ENCODE measurements at places on chromosomes 11 and 22. TPM values are rescaled to one million over a fixed set of nuclear protein-coding genes. Genes with fewer than 3 reads are reported as not detected.
A peak's percentile ranks its signal among the peaks of the same experiment; 100 is the strongest.

ACR gene
- total RNA-seq = not detected

DNA sequence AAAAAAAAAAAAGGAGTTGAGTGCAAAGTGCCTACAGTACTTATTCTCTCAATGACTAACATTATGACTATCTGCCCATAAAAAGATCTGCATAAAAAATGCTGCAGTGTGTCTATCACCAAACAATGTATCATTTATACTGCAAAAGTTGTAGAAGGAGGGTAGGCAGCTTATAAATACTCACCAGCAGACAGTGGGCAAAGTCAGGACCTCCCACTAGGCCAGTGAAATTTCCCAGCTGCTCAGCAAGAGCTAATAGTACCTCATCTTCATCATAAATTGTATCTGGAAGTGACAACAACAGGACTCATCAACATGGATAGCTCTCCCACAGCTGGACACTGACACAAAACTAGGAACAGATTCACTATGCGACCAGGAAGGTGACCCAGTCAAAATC is 1.6 kb downstream of the PPP2R1B start:
- DNase-seq = no peak

- no peak for DNase-seq
Measured at GRCh38 chr22:29359469-29359868, 28.9 kb downstream of the AP1B1 start.

MAPK8IP2 gene
- total RNA-seq = 0.39 TPM

- DNase-seq = no peak
Measured at GRCh38 chr22:49553076-49553475, 274.6 kb downstream of the BRD1 start.

- DNase-seq = no peak
Measured at GRCh38 chr11:67561971-67562619, 21.5 kb upstream of the GSTP1 start.

GRCh38 chr11:15918212-15918611 is 438.1 kb downstream of the SOX6 start:
- DNase-seq = no peak

DNA sequence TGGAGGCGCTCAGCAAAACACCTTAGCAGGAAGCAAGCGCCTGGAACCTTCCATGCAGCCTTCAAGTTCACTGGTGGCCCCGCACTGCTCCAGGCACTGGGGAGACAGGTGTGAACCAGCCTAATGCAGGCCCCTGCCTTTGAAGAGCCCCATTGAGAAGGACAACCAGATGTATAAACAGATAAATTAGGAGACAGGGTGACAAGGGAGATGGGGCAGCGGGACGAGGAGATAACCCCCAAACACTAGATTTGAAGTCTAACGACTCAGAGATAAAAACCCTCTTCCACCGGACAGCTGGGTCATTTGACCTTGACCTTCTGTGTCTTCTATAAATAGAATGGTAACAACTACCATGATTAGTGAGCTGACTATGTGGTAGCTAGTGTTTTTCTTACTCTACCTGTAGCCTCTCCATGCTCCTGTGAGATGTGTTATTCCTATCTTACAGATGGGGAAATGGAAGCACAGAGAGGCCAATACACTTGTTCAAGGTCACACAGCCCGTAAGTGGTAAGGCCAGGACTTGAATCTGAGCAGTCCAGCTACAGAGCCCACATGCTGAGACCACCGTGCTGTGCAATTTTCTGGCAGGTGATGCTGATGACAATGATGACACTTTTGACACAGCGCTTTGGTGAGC is 2.0 kb upstream of the PDGFB start:
- DNase-seq = no peak

GRCh38 chr22:48500471-48501230 is 1327.0 kb downstream of the BRD1 start:
- no peak for DNase-seq

DNA sequence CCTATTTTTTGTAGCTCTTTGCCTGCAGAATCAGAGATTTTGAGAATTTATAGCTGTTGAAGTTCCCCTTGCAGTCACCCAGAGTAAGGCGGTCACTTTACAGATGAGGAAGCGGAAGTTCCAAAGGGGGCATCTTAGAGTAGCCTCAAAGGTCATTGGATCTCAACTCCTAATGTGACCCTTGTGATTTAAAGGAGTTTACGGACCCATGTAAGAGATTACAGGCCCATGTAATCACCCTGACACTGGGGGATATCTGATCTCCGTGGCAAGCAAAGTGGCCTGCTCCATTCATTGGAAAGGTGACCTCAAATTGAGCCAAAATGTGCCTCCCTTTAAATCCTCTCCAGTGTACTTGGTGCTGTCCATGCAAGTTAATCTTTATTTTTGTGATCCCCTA is 15.7 kb downstream of the P2RX3 start:
- no peak for DNase-seq

C11orf24 gene
- 88.6 TPM for total RNA-seq

BIK gene
- total RNA-seq = 1.3 TPM

P2RX6 gene
- 0.49 TPM for total RNA-seq

MPZL3 gene
- total RNA-seq = 4.2 TPM

DNA sequence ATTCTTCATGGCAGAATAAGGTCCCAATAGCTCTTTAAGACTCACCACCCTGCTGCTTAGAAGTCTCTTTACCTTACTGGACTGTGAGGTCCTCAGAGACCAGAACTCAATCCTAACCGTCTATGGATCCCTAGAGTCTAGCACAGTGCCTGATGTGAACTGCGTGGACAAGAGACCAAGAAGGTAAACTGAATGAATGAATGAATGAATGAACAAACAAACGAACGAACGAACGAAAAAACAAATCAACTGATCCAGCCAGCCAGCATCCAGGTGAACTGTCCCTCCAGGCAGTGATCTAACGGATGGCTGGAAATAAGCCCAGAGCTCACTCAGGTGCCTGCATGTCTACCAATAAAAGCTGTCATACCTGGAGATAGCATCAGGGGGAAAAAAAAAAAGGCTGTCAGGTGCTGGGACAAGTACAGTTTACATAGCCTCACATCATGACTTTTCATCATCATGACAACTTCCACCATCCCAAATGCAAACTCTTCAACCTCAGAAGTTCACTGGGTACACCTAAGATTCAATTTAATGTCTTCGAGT is 59.8 kb downstream of the PACSIN2 start:
- DNase-seq = no peak

- DNase-seq = no peak
Measured at GRCh38 chr11:103228807-103229206, 119.6 kb downstream of the DYNC2H1 start.

KRTAP5-7 gene
- total RNA-seq = 0.70 TPM

MMP27 gene
- not detected for total RNA-seq

- no peak for DNase-seq
Measured at GRCh38 chr11:45057938-45058646, 88.3 kb upstream of the PRDM11 start.

- DNase-seq = no peak
Measured at GRCh38 chr11:82901922-82902485, 468 bp downstream of the DDIAS start.

DNA sequence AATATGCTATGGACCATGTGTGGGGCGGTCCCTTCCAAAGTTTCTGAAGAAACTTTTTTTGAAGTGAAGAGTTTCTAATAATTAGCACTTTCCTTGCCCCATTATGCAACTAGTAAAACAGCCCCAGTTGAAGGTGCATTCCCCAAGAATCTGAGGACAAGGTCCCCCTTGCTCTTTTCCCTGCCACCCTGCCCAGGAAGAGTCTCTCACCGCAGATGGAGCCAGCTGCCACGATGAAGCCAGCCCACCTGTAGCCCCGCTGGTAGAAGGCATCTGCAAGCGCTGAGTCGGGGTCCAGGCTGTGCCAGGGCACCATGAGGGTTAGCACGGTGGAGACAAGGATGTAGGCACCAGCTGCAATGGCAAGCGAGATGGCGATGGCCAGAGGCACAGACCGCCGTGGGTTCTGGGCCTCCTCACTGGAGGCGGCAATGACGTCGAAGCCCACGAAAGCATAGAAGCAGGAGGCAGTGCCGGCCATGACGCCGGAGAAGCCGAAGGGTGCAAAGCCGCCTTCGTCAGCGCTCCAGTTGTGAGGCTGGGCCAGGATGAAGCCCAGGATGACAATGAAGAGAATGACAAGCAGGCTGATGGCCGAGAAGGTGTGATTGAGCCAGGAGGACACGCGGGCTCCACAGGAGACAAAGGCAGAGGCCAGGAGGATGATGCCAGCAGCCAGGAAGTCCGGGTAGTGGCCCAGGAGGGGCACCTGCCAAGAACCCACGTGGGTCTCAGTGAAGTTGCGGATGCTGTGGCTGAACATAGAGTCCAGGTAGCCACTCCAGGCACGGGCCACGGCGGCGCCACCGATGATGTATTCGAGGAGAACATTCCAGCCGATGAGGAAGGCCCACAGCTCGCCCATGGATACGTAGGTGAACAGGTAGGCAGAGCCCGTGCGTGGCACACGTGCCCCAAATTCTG is 1.5 kb downstream of the SLC7A4 start:
- no peak for DNase-seq

GRCh38 chr11:34134765-34135164 is 29.3 kb downstream of the NAT10 start:
- no peak for DNase-seq

- DNase-seq = no peak
Measured at GRCh38 chr11:45026835-45027234, 76.2 kb upstream of the TP53I11 start.

- DNase-seq = no peak
Measured at GRCh38 chr11:125139778-125140177, 24.8 kb upstream of the PKNOX2 start.

IL10RA gene
- 434 TPM for total RNA-seq

GRCh38 chr11:6539748-6540268 is 42.7 kb downstream of the DNHD1 start:
- DNase-seq = no peak

GRCh38 chr22:48748113-48748859 is 1079.4 kb downstream of the BRD1 start:
- no peak for DNase-seq

DNA sequence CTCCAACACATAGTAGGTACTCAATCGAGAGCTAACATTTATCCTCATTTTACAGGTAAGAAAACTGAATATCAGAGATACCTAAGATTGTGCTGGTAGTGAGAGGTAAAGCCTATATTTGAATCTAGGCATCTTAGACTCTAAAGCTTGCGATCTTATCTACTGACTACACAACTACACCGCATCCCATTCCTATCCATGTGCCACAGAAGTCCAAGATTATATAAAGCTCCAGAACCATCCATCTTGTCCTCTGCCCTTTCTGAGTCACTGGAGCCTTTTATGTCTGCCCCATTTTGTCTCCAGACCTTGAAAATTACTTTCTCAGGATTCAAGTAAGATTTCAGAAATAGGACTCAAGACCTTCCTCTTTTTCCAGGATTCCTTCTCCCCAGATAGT is 84.4 kb downstream of the OR5AK2 start:
- DNase-seq = no peak

DNA sequence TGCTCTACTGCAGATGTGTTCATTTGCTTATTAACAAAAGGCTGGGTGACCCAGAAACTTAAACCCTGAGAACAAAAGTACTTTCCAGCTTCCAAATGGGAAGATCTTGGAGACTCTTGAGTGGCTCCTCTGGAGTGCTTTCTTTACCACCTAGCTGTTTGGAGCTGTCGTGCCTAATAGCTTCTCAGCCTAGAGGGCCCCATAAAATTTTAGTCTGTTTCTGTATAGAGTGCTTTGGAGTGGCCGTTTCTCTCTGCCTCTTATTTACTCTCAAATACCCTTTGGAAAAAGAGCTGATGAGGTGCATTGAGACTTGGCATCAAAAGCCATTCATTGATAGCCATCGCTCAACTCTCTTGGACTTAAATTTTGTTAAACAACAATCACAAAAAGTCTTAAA is 50.7 kb downstream of the ZNRF3 start:
- DNase-seq = no peak

NCAM1 gene
- total RNA-seq = 0.37 TPM

GRCh38 chr11:9815486-9816136 is 151.7 kb downstream of the SWAP70 start:
- no peak for DNase-seq

DNA sequence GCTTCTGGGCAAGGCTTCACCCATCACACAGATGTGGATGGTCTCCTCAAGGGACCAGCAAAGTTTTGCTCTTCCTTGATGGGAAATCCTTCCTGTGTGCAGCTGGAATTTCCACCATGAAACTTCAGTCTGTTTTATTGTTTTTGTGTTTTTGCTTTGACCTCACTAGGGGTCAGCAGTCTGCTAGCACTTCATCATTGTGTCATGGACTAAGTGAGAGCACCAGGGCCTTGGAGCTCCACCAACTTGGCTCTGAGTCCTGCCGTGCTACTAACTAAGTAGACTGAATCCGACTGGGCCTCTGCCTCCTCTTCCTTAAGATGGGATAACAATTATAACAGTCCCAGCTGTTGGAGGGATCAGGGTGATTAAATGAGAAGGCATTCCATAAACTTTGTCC is 305.8 kb upstream of the NCAM1 start:
- no peak for DNase-seq

DNA sequence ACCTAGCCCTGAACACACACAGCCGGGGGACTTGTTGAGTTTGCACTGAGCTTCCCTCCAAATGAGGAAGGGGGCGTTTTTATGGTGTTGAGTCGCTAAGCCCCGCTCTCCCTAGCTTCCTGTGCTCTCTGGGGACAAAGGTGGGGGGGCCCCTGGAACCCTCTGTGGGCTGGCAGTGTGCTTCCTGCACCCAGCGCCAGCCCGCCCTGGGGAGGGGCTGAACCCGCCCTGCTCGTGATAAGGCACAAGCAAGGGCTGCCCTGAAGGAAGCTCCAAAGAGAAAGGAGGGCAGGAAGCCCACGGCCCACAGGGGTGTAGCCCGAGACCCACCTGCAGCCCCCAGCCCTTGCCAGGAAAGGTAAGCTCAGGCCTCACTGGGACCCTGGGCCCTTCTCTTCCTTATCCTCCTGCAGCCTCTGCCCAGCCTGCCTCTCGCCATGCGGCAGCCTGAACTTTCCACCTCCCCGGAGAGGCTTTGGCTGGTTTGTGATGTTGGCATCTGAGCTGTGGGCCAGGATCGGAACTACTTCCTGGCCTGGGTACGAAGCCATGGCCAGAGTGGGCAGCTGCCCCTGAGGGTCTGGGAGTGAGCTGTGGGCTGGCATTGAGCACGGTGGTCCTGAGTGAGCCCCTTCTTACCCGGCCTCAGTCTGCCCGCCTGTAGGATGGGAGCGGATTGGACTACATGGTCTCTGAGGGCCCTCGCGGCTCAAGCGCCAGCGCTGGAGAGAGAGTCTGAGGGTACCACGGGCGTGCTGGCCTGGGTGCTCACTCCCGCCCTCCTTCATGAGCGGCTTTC is at the start of gene FERMT3:
Gene FERMT3 (plus strand): TSS at position 265 of the 799 bp plus-strand sequence. CDS start 644 bp downstream, outside the sequence.
- peak; percentile 73 for DNase-seq

Data from B cell (primary cell).